ENCODE measurements at places on chromosomes 12 and 14.

- no peak for ATAC-seq
Observed at GRCh38 chr12:44603701-44604100, 272.4 kb downstream of the NELL2 start.

DNA sequence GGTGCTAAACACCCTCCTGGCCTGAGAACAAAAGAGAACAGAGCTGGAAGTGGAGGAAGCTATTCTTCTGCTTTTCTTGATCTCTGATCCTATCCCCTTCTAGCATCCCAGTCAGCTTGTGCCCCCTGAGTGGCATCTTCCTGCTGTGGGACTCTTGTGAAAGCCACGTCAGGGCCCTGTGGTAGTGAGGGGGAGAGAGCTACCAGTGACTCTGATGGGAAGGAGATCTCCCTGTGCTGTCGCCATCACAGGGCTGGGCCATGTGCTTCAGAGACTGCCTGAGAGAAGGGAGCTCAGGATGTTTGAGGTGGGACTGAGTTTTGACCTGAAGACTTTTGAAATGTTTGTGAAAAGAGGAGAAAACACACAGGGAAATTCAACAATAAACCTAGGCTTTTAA lies 107.6 kb upstream of the FUT8 start:
- no peak for ATAC-seq

GRCh38 chr12:124428792-124429281 lies 133.9 kb downstream of the RFLNA start:
- ATAC-seq, result peak; percentile 18

DNA sequence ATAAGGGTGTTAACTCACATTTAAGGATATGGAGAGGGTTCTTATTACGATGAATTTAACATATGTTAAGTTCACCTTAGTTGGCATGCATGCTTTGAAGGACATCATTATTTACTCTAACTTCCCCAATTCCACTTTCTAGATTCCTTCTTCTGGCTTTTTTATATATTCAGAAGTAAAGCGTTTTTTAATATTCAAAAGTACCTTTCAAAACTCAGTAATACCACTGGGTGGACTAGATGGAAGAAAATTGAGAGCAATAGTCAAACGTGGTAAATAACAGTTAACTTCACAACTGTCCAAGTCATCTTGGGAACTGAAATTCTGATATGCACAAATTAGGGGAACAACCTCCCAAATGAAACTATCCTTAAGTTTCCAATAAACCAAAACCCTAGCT lies 9.1 kb downstream of the SINHCAF start:
- ATAC-seq, result no peak

DNA sequence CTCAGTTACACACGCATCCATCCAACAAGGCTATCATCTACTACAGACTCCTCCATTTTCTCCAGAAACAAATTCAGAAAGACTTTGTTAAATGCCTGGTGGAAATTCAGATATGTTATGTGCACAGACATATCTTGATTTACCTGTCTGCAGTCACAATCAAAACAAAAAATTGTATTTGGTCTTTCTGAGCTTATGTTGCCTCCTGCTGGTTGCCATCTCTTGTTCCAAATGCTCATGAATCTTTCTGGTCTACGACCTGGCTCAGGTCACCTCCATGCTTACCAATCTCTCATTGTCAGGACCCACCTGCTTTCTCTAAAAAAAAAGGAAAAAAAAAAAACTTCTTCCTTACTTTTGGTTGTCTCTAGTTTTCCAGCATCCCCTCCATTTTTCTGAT lies 169.2 kb upstream of the PLXNC1 start:
- ATAC-seq, result peak; percentile 58

DNA sequence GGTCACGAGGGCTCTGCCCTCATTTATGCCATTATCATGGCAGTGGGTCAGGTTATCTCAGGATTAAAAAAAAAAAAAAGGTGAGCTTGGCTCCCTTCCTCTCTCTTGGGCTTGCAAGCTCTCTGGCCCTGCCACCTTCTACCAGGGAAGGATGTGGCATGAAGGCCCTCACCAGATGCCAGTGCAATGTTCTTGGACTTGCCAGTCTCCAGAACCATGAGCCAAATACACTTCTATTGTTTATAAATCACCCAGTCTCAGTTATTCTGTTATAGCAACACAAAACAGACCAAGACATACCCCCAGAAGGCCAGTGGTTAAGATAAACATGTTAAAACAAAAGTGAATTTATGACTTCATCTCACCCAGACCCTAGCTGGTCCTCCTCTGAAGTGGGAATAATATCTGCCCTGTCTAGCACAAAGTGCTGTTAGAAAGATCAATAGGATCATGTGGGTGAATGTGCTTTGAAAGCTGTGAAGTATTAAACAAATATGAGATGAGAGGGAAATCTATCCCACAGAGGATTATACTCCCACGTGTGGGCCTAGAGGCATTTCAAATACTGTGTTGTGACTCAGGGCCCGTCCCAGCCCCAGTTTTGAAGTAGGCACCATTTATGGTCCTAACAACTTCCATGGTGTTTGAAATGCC lies 88.6 kb downstream of the NINJ2 start:
- ATAC-seq, result no peak

DNA sequence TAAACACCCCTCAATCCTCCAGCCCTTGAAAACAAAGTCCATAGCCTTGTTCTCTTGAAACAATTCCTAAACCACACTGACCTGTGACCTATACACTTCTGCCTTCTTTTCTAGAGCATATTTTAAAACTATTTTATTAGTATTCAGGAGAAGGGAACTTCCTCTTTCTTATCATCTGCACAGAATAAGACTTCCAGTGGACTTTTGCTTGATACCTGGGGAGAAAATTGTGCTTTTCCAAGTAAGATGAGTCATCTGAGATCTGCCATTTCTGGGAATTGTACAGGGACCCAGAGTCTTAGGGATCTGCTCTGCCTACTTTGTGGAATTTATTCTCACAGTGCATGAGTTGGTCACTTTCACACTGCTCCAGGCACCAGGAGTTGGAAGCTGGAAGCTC lies 10.5 kb upstream of the WNT5B start:
- ATAC-seq, result peak; percentile 70

- no peak for ATAC-seq
Observed at GRCh38 chr14:68981139-68981538, 2.0 kb upstream of the ACTN1 start.

DNA sequence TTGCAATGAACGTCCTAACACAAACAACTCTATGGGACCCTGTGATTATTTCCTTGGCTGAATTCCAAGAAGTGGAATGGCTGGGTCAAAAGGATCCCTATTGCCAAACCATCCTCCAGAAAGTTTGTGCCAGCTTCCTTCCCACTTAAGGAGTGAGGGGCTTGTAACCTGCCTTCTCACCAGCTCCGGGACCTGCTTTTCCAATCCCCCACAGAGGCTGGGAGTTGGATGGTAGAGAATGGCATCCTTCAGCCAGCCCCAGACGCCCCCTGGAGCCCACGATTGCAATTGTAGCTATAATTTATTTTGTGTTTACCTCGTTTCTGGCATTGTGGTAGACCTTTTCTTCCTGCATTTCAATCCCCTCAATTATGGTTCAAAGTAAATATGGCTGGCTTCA lies 9.7 kb upstream of the ZDHHC22 start:
- peak; percentile 72 for ATAC-seq

- no peak for ATAC-seq
Observed at GRCh38 chr14:93799989-93800921, 12.0 kb upstream of the PRIMA1 start.

DNA sequence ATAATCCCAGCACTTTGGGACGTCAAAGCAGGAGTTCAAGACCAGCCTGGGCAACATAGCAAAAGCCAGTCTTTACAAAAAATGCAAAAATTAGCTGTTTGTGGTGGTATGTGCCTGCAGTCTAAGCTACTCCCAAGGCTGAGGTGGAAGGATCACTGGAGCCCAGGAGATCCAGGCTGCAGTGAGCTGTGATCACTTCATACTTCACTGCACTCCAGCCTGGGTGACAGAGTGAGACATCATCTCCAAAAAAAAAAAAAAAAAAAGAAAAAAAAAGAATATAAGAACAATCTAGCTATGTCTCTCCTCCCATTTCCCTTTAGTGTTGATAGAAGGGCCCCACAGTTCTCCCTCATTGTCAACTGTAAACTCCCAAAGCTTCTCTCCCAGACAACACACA lies 3.5 kb upstream of the BCAT1 start:
- no peak for ATAC-seq

DNA sequence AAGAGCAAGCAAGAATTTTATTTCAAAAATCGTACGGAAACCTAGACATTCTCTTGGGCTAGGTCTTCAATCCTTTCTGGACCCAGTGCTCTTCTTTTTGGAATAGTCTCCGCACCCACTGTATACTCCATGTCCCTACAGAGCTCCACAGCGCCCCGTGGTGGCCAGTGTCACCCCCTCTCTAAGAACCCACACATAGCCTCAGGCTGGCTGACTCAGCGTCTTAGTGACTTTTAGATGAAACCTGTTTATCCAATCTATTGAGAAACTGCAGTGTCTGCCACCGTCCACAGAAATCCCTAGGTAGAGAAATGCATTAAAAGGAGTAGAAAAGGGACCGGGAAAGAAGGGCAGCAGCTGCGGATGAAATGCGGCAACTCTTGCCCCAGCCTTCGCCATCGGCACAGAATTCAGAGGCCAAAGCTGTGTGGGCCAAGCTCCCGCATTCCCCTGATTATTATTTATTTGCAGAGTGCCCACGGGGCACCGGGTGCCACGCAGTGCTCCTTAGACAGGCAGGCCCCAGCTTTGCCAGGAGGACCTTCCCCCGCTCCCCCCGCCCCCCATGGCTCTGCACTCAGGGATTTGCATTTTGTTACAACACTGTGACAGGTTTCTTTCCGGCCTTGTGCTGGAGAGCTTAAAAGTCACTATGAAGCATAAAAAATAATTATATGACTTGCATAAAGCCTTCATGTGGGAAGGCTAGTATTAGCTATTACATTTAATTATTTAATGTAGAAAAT lies 170.1 kb upstream of the FKBP4 start:
- peak; percentile 65 for ATAC-seq

- no peak for ATAC-seq
Observed at GRCh38 chr14:50756300-50756699, 74.7 kb downstream of the NIN start.

DNA sequence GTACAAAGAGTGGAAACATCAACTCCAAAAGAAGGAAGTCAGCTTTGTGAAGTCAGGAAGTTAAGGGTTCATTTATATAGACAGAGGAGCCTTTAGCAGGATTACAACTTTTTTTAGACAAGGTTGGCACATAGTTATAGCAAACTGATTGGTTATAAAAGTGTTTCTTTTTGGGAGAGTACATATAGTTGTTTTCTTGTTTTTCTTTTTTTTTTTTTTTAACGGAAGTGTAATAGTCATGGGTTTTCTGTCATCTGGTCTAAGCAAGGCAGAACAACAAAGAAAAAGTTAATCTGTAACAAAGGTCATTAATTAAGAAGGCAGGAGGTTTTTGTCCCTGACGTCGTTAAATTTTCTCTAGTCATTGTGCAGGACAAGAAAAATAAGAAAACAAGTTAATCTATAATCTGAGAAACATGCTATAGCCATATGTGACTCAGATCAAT lies 13.0 kb upstream of the MFAP5 start:
- ATAC-seq, result no peak

DNA sequence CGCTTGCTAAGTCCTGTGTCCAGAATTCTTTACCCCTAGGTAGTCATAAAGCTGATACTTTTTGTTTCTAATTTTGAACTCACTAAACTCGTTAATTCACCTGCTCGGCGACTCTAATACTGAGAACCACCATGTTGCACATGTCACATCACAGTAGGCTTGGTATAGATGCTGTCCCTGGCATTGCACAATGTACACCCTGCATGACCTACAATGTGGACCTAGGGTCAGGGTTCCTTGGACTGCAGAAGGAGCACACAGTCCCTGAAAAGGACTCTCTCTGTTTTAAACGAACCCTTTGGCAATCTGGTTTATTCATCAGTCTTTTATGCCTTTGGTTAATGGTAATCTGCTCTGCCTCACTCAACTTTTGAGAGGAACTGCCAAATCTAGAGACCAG lies 272.4 kb downstream of the FOXN3 start:
- no peak for ATAC-seq

GRCh38 chr12:124211753-124212152 lies 83.1 kb upstream of the RFLNA start:
- no peak for ATAC-seq

- no peak for ATAC-seq
Observed at GRCh38 chr14:87567618-87568295, 425.2 kb downstream of the GALC start.

- peak; percentile 100 for ATAC-seq
Observed at GRCh38 chr12:106903241-106903945, 52.3 kb upstream of the TMEM263 start.

DNA sequence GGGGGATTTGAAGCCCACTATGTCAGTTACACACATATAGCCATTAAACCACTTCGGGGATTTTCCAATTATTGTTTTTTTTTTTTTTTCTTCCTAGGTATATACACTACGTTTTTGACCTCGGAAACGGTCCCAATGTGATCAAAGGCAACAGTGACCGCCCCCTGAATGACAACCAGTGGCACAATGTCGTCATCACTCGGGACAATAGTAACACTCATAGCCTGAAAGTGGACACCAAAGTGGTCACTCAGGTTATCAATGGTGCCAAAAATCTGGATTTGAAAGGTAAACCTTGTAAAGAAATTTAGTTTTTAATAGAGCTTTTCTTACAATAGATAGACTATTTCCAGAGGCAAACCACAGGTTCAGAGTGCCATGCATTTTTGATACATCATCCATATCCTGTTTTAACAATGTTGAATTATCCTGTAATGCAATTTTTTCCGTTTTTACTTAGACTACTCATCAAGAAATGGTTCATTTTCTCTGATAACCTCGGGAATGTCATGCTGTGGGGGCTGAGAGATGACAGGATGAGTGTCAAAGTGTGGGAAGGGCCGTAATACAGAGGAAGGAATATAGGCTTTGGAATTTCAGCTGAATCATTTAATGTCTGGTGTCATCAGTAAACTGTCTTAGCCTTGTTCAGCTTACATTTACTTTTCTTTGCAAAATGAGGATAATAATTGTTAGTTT lies 797.1 kb downstream of the NRXN3 start:
- ATAC-seq, result peak; percentile 45

DNA sequence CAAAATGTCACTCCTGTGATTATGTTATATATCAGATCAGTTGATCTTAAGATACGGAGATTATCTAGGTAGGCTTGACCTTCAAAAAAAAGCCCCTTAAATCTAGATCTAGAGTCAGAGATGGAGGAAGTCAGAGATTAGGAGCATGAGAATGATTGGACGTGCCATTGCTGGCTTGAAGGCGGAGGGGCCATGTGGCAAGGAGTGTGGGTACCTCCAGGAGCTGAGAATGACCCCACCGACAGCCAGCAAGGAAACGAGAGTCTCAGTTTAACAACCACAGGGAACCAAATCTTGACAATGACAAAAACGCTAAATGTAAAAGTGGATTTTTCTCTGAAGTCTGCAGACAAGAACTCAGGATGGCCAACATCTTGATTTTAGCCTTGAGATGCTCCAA lies 32.5 kb upstream of the MANSC4 start:
- ATAC-seq, result no peak

DNA sequence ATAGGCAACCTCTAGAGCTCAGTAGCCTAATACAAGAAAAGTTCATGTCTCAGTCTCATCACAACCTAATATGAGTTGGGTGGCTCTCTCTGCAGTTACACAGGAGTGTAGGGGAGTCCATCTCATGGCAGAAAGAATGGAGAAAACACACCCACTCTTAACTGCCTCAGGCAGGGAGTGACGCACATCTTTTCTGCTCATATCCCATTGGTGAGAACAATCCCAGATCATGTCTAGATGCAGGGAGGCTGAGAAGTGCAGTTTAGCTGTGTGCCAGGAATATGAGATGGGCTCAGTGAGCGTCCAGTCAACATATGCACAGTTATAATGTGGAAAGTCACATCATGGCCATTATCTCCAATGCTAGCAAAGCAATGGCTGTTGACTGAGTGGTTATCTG lies 59.3 kb upstream of the KCNA5 start:
- no peak for ATAC-seq

Measured in SK-N-SH treated with all-trans-retinoic acid at 6 μM for 48 hours (cell line).